ENCODE measurements at places on chromosomes 12 and 14.

GRCh38 chr12:15732341-15733061, 56.7 kb downstream of the EPS8 start:
- DNase-seq, result no peak

DNA sequence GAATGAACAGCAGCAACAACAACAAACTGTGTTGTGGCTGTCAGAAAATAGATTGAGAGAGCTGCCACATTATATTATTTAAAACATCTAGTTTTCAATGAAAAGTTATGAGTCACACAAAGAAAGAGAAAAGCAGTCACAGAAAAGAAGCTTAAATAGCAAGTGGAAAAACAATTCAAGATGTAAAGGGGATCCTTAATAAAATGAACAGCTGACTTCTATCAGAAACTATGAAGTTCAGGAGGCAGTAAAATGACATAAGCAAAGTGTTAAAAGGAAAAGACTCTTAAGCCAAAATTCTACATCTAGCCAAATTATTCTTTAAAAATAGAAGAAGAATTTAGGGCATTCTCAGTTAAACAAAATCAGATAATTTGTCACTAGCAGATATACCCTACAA, 5.6 kb downstream of the CLEC14A start:
- no peak for DNase-seq

DNA sequence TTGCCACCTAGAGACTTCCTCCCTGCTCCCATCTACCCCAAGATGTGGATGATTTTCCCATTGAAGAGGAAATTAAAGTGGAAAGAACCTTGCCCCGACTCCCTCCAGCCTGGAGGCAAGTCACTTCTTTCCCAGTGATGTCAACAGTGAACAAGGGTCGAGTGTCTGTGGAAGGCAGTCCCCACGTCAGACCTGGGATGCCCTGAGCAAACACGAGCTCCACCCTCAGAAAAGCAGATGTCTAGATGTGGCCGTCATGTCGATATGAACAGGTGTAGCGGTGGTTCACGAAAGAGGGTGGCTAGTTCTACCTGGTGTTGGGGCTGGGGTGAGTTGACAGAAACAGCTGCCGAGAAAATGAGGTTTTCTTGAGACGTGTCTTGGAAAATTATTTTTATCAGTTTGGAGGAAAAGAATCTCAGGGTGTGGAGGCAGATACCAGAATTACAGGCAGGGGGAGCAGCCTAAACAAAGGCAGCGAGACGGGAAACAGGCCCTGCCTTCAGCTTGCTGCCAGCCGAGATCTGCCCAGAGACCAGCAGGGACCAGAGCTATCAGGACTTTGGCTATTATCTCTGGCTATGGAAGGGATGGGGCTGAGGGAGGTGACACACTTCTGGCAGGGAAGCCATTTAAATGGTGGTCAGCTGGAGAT, 25.9 kb downstream of the SYNDIG1L start:
- no peak for DNase-seq

- DNase-seq, result no peak
These were observed 2.0 kb downstream of the ERP27 start for GRCh38 chr12:14936224-14936861.

- no peak for DNase-seq
These were observed 19.8 kb downstream of the ACAD10 start for GRCh38 chr12:111705672-111706071.

DNA sequence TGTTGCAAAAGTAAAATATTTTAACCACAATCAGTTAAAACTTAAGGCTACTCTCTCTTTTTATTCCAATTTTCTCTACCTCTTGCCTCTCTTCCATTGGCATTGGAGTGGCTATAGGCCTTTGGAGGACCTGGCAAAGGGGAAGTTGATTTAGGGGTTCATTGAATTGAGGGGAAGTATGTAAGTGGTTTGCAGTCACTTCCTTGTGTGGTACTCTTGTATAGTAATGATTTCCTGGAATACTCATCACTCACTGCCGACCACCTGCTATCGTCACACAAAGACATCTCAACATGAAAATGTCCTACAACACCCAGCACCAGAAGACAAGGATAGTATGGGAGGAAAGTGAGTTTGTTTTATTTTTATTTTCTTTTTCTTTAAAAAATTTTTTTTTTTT, 45.7 kb upstream of the CPM start:
- no peak for DNase-seq

DNA sequence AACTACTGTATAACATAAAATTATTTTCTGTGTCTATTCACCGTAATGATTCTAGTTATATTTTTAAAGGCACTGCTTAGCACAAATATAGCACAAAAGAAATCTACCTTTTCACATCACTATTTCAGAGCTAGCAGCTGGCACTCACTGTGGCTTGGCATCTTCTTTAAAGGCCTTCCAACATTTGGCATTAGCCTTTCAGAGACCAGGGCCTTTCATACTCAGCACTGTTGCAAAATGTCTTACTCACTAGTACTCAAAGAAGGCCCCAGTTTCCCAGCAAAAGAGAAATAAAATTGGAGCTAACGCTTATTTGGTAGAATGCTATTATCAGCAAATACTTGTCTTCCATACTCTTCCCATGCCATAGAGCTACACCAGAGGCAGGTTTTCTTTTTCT, 238.4 kb downstream of the MED13L start:
- DNase-seq, result no peak

GRCh38 chr12:132646850-132647249, 28.3 kb downstream of the P2RX2 start:
- DNase-seq, result no peak
